ENCODE measurements at places on chromosomes 1 and 21. TPM values are rescaled to one million over a fixed set of nuclear protein-coding genes. Genes with fewer than 3 reads are reported as not detected.

- H3K4me3 ChIP-seq = no peak overlapping the region
- H3K27me3 ChIP-seq = no peaks in the 10 kb centered on the region
- no peak overlapping the region for H3K27ac ChIP-seq
- H3K4me1 ChIP-seq = peaks cover 58% of the 10 kb centered on the region
- H3K36me3 ChIP-seq = peaks cover 23% of the 10 kb centered on the region
- no peak for DNase-seq
These were observed 31.7 kb downstream of the ARID1A start for GRCh38 chr1:26727476-26727875.

DNA sequence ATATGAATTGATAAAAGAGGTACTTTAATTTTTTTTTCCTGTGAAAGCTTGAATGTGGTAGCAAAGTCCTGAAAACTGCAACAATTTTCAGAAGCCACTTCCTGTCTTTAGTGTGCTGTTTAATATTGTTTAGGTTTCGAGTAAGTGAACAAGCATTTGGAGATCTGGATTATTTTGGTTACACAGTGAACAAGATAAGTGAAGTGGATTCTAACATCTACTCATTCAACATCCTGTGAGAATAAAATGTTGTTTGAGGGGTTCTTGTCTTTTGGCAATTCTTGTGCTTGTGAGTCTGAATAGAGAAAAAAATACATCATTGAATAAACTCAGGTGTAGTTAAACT is 35.2 kb upstream of the PLA2G4A start:
- H3K27me3 ChIP-seq = no peaks in the 10 kb centered on the region
- no peak for DNase-seq
- no peak overlapping the region for H3K4me3 ChIP-seq
- H3K4me1 ChIP-seq = no peaks in the 10 kb centered on the region
- no peak overlapping the region for H3K27ac ChIP-seq
- no peaks in the 10 kb centered on the region for H3K36me3 ChIP-seq

Gene S100A14
- 0.53 TPM for polyA plus RNA-seq

DNA sequence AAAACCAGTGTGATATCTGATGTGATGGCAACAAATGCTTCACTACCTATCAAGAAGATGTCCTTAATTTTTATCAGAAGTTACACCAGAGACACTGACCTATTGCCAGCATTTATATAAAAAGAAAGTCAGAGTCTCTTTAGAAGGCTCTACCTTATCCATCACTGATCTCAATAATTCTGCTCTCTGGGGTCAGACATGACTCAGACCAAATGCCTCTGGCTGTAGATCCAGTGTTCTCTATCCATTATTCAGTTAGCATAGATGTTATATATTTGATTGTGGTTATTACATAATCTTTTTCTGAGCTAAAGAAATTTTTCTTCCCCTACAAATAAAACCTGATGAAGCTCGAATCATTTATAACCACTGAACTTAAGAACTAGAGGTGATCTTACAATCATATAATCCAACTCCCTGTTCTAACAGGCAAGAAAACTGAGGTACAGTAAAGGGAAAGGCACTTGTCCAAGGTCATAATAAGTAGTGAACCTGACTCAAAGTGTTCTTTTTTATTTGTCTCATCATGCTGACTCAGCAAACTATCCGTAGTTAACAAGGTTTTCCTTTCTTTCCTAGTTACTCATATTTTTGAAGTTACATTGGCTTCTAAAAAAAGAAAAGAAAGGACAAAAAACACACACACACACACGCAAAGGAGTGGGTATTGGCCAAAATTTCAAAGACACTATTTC is 43.6 kb upstream of the ESRRG start:
- H3K36me3 ChIP-seq = no peaks in the 10 kb centered on the region
- DNase-seq = no peak
- no peaks in the 10 kb centered on the region for H3K27me3 ChIP-seq
- peaks cover 4% of the 10 kb centered on the region for H3K4me1 ChIP-seq

DNA sequence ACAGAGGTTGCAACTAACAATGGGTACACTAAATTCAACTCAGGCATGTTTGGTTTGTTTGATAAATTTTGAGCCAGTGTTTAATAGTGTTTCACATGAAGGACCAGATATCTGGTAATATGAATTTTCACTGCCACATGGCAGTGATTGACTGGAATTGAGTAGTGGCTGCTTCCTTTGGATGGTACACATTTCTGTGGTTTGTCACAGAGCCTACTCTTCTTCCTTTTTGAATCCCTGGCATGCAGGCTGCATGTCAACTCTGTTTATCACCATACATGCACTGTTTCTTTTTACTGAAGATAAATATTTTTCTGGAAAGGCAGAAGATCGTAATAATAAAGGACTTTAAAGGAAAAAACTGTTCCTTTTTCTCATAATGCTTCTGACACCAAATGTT is 35.5 kb downstream of the SDCCAG8 start:
- no peak overlapping the region for H3K4me3 ChIP-seq
- H3K36me3 ChIP-seq = no peaks in the 10 kb centered on the region
- DNase-seq = no peak
- no peak overlapping the region for H3K27ac ChIP-seq
- H3K4me1 ChIP-seq = peaks cover 31% of the 10 kb centered on the region

GRCh38 chr1:54372978-54373377 is 33.2 kb downstream of the SSBP3 start:
- no peak overlapping the region for H3K27ac ChIP-seq
- H3K4me3 ChIP-seq = no peak overlapping the region
- DNase-seq = no peak
- no peaks in the 10 kb centered on the region for H3K36me3 ChIP-seq
- peaks cover 66% of the 10 kb centered on the region for H3K4me1 ChIP-seq

Gene OVAAL
- not detected for polyA plus RNA-seq

Gene CRABP2
- 137 TPM for polyA plus RNA-seq

GRCh38 chr1:213120961-213121360 is 69.9 kb downstream of the RPS6KC1 start:
- DNase-seq = no peak
- no peak overlapping the region for H3K27ac ChIP-seq
- H3K4me3 ChIP-seq = no peak overlapping the region
- no peaks in the 10 kb centered on the region for H3K36me3 ChIP-seq
- H3K4me1 ChIP-seq = no peaks in the 10 kb centered on the region
- no peaks in the 10 kb centered on the region for H3K27me3 ChIP-seq

DNA sequence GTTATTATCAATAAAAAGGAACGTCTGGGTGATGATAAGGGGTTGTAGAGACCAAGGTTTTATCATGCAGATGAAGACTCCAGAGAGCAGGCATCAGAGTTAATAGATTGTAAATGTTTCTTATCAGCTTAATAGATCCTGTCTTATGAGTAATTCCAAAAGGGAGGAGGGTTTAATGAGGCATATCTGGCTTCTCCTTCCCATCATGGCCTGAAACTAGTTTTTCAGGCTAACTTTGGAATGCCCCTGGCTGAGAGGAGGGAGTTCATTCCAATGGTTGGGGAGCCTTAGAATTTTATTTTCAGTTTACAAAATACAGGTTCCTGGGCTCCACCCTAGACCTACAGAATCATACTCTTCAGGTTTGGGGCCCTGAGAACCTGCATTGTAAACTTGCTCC is 13.5 kb downstream of the PLA2G2D start:
- no peak overlapping the region for H3K4me3 ChIP-seq
- no peaks in the 10 kb centered on the region for H3K36me3 ChIP-seq
- no peaks in the 10 kb centered on the region for H3K27me3 ChIP-seq
- no peak for DNase-seq

Gene NUAK2
- polyA plus RNA-seq = 7.7 TPM

Gene MMEL1
- 0.57 TPM for polyA plus RNA-seq

DNA sequence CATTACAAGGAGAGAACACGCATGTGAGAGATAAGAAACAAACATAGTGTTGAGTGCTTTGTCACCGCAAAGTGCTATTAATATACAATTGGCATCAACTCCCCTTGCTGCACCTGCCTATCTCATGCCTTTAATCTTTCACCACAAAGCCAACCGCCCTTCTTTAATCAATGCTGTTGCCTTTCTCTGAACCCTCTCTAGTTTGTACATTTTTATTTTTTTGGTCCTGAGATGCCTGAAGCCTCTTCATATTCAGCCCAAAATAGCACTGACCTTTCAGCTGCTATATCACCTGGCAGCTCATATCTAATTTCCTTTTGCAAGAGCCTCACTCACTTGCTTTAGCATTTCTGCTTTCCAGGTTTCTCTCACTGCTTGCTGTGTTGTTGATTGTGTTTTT is 504.7 kb downstream of the NUF2 start:
- no peak overlapping the region for H3K27ac ChIP-seq
- H3K4me1 ChIP-seq = no peaks in the 10 kb centered on the region
- no peak for DNase-seq

Gene VWA5B1
- 0.16 TPM for polyA plus RNA-seq

Gene MCOLN2
- 2.2 TPM for polyA plus RNA-seq

Gene SLAMF9
- not detected for polyA plus RNA-seq

Gene AKIRIN1
- 156 TPM for polyA plus RNA-seq
